ENCODE measurements at places on chromosomes 13 and 19. TPM values are rescaled to one million over a fixed set of nuclear protein-coding genes. Genes with fewer than 3 reads are reported as not detected.

Gene SLC25A41
- total RNA-seq = not detected

- no peak for DNase-seq
Observed at GRCh38 chr19:441213-441836, 19.5 kb downstream of the SHC2 start.

DNA sequence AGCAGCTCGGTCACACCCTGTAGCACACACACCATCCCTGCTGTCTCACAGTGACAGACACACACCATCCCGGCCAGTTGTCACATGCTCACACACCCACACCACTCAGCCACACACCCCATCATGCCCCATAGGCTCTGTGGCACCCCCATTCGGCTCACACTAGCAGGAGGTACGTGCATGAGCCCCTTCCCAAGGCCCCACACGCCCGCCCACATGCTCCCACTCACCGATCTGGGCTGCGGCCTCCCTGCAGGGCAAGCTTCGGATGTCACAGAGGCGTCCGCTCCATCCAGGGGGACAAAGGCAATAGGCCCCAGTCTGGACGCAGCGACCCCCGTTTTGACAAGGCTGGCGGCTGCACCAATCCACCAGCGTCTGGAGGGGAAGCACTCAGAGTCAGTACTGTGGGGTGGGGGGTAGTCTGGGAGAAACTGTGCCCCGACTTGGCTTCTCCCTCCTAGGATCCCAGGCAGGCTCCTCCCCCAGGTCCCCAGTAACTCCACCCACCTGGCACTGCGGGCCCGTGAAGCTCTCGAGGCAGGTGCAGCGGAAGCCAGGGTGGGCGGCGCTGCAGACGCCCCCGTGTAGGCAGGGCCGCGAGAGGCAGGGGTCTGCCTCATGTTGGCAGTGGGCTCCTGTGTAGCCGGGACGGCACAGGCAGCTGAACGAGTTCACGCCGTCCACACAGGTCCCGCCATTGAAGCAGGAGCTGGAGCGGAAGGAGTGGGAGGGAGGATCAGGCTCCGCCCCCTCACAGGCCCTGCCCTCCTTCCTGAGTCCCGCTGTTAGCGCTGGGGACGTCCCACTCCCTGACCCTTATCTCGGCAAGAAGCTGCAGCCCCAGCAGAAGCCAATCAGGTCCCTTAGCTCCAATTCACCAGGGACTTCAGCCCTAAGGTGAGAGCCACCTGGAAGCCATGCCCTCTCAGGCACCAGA is 20.1 kb downstream of the NOTCH3 start:
- no peak for DNase-seq

- no peak for DNase-seq
Observed at GRCh38 chr19:49427855-49428546, 2.8 kb downstream of the GFY start.

DNA sequence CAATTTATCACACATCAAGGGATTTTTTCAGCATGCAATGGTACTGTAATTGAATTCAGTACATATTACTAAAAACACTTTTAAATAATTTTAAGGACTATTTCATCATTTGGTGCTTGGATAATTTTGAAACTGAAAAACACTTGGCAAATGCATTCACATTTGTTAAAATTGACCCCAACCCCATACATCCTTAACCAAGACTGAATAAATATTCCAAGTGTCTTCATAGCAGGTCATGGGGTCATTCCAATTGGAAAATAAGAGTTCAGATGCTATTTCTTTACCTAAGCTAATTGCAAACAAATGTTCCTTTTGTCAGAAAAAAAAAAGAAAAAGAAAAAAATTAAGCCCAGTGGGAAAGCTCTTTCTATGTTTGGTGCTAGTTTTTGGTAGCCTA is 516.4 kb upstream of the SPRY2 start:
- no peak for DNase-seq

DNA sequence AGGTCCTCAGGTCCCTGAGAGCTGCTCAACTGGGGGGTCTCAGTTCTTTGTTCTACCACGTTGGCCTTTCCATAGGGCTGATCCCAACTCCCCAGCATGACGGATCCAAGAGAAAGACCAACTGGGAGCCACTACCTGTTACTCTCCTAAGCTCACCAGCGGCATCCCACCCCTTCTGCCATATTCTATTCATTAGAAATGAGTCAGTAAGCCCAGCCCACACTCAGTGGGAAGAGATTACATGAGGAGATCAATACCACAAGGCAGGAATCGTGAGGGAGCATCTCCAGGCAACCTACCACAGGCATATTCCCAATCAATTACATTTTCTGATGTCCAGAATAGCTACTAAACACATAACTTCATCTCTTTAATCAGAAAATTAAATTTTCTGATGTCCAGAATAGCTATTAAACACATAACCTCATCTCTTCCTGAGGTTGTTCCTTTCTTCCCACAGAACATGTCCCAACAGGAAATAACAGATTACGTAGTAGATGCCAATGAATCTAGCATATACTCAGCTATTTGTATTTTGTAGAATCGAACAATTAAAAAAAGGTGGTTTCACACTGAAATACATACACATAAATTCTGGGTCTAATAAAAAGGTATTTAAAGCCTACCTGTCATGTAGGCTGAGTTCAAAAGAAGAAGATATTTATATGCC is 708.1 kb upstream of the ARGLU1 start:
- DNase-seq = no peak

Gene CGB2
- total RNA-seq = not detected

DNA sequence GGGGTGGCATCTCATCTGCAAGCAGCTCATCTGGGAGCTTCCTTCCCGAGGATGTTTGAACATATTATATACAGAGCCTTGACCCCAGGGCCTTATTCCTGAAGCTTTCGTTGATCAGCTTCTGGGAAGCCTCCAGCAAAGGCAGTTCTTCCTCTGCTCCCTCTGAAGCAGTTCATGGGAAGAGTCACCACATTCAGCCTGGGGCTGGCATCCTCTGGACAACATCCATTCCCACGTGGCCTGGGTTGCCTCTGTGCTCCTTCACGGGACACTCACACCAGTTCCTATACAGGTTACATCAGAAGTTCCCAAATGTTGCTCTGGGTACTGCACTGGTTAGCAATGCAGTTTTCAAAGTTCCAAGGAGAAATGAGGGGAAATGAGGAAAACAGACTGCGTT is 29.6 kb downstream of the COL4A2 start:
- DNase-seq = no peak

GRCh38 chr19:10826231-10826630 is 9.8 kb downstream of the TMED1 start:
- DNase-seq = no peak

- DNase-seq = no peak
Observed at GRCh38 chr19:510606-511100, 3.4 kb downstream of the TPGS1 start.

Gene ZNF699
- total RNA-seq = 9.7 TPM

GRCh38 chr13:46340011-46340410 is 47.0 kb downstream of the RUBCNL start:
- DNase-seq = no peak

GRCh38 chr19:41351339-41352245 is 2.1 kb downstream of the TGFB1 start:
- DNase-seq = no peak

- DNase-seq = no peak
Observed at GRCh38 chr13:110136660-110137585, 170.0 kb downstream of the COL4A1 start.

Gene LIM2
- not detected for total RNA-seq

Gene IRF2BP1
- 27.1 TPM for total RNA-seq

DNA sequence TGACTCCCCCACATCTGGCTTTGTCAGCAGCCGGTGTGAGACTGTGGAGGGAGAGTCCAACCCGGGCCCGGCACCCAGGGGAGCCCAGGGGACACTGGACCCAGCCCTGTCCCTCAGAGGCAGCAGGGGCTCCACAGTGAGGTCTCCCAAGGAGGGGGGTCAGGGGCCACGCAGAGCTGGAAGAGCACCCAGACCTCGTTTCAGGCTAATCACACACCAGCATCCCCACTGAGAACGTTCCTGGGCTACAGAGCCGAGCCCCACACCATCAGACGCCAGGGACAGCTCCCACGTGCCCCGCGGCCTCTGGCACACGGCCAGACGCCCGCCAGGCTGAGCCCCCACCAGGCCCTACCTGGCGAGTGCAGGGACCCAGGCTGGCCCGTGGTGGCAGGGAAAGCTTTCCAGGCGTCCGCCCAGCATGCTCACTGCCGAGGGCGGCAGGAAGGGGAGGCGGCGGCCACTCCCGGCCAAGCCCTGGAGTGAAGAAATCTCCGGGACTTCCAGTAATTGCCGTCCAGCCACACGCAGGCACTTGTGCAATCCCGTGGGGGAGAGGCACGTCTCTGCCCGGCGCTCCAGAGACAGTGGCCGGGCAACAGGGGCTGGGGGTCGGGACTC is 19.2 kb downstream of the SBNO2 start:
- no peak for DNase-seq

DNA sequence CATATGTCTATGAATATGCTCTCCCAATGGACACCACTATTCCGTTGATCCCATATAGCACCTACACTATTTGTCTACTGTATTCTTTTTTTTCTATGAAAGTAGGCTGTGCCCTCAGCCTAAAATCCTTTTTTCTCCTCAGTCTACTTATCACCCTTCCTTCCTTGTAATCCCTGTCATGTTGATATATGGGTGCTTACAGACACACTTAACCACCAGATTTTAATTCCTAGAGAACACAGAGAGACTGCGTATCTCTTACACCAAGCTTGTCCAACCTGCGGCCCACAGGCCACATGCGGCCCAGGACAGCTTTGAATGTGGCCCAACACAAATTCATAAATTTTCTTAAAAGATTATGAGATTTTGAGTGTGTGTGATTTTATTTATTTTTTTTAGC is 101.1 kb downstream of the ZAR1L start:
- no peak for DNase-seq

- no peak for DNase-seq
Observed at GRCh38 chr13:43136920-43137575, 113.7 kb downstream of the DNAJC15 start.

- no peak for DNase-seq
Observed at GRCh38 chr13:21218351-21219035, 42.0 kb downstream of the MRPL57 start.

GRCh38 chr19:22919946-22920345 is 83.0 kb downstream of the ZNF728 start:
- DNase-seq = no peak

Gene DENND1C
- total RNA-seq = not detected

Gene AMER2
- not detected for total RNA-seq

DNA sequence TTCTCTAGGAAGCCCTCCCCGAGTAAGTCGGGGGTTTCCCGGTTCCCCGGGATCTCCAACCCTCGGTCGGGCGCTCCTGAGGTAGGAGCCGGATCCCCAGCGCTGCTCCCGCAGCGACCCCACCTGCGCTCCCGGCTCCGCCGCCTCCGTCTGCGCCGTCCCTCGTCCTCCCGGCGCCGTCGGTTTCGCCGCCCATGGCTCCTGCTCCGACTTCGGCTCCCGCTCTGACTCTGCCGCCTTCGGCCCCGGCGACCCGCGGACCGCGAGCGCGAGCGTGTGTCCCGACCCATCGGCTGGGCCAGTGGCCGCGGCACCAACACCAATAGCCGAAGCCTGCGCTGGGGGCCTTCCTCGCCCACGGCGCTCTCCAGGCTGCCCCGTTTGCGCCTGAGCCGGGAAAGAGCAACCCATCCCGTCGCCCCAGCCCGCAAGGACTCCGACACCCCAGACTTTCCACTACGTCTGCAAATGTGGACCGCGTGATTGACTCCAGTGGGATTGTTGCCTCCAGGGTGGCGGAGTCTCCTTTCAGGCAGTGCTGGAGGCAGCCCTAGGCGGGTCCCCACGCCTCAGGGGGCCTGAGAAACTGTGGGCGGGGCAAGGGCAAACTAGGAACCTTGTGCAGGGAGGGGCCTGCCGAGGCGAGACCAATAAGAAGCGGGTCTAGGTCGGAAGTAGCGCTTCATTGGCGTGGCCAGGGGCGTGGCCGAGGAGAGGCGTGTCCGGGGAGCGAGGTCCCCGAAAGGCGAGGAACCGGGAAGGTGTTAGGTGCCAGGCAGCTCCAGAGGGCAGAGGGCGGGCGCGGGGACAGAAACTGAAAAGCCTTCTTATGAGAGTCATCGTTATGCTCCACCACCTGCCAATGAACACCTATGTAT is at the start of gene CACTIN:
TSS of gene CACTIN (minus strand) at position 318 of the 878 bp plus-strand sequence. CDS start at position 290, 28 bp downstream.
- peak; percentile 68 for DNase-seq

Gene KIRREL2
- total RNA-seq = not detected

- DNase-seq = no peak
Observed at GRCh38 chr19:58554494-58555368, at the start of gene CHMP2A. CHMP2A (minus strand) TSS chr19:58555105; CDS start chr19:58554212, 893 bp downstream.

DNA sequence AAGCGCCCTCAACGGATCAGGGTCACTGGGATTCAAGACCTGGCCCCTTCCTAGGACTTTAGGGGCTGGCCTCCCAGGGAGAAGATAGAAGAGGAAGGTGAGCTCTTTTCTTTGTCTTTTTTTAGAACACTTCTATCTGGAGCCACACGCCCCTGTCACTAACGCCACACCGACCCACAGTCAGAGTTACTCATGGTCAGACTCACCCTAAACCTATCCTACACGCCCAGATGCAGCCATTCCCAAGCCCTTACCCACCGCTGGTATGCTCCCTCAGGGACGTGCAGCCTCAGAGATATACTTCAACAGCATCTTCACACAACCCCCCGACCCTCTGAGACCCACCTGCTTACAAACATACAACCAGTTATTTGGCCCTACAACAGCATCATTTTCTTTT is 29.9 kb upstream of the MUC16 start:
- DNase-seq = no peak

- no peak for DNase-seq
Observed at GRCh38 chr13:45879666-45880065, 28.1 kb upstream of the SIAH3 start.

Gene CNFN
- total RNA-seq = not detected

GRCh38 chr19:1141944-1142343 is 32.1 kb downstream of the SBNO2 start:
- DNase-seq = no peak

DNA sequence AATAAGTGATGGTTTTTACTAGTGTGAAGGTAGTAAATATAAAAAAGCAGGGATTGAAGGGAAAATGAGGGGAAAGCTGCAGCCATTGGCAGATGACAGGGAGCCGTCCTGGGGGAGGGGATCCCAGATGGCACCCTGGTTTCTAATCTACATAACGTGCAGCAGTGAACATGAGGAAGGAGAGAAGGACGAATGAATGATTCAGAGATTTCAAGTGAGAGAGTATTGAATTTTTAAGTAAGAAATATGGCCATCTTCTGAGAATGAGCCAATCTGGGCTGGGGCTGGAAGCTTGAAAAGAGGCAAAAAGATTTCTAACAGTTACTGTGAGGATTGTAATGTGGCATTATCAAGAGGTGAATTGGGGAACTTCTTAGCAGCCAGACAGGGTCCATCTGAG is 414.2 kb downstream of the MYO16 start:
- no peak for DNase-seq

DNA sequence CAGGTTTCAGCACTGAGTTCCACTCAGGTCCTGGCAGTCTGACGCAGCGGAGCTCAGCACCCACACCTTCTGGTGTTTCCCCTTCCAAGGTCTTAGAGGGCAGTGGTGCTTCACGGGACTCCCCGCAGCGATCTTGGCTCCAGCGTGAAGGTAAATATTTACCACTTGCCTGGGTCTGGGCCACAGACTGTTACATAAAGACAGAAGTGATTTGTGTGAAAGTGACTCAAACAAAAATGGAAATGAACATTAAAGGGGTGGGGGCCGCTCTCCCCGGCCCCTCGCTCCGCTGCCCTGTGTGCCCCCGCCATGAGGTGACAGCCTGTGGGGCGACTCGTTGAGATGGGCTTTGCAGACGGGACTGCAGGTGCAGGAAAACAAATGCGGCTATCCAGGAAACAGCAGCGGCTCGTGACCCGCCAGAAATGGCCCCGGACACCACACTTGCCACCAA is 55.0 kb downstream of the GGACT start:
- no peak for DNase-seq

Gene SIGLECL1
- total RNA-seq = not detected

All from glomerular endothelial cell (primary cell).